ENCODE measurements at places on chromosomes 2 and 18.
A peak's percentile ranks its signal among the peaks of the same experiment; 100 is the strongest.

DNA sequence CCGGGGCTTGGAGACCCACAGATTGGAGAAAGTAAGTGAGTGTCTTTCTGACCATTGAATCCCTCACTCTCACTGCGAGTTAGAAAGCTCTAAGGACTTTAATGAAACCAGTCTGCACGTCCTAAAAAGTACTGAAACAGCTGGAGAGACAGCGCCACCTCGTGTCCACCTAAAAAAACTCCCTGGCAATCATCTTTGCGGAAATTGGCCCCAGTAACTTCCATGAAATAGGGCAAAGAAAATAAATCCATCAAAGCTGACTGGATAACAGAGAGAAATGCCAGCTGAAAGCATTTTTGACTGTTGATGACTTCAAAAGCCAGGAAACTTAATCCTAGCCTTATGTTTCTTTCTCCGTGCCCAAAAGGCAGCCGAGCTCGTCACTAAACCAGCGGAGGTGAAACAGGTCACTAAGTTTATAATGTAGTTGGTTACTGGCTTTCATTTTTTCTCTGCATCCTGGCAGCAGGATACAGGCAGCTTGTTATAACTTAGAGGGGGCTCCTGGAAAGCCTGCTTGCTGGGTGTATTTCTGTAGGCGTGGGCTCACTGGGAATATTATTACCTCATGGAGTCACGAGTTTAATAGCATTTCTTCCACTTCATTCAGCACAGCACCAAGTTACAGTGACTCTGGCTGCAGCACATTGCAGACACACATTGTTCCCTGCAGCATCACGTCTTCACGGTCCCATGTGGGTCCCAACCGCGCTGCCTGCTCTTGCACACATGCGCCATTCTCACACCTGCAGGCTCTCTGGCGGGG is 266.5 kb downstream of the HRH4 start:
- DNase-seq: peak; percentile 52

- no peak for DNase-seq
These were observed 1748.4 kb upstream of the CELF4 start for GRCh38 chr18:39313992-39314391.

GRCh38 chr2:55425431-55425831 is 5.8 kb upstream of the CCDC88A start:
- DNase-seq: no peak

- no peak for DNase-seq
These were observed 171.6 kb downstream of the SH3RF3 start for GRCh38 chr2:109300582-109300981.

GRCh38 chr2:136233298-136233697 is 115.3 kb upstream of the CXCR4 start:
- no peak for DNase-seq

DNA sequence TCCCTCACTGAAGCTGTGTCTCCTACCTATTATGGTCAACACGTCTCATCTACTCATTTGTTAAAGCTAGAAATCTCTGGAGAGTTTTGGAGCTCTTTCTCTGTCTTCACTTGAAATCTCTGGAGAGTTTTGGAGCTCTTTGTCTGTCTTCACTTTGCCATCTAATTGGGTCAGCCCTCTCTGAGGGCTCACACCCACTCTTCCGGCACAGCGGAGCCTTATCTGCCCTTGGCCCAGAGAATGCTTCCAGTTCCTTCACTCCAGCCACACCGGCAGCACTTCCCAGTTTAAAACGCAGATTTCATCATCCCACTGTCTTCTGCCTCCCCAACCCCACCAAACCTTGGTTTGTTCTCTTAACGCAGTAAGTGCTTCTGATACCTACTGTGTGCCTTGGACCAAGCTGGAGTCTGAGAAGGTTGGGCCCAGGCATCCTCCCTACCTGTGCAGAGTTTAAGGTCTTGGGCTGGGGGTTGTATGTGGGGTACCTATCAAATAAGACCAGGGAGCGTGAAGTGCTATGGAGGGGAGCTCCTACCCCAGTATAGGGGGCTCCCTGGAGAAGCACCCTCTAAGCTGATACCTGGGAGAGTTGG is 5.0 kb downstream of the HPCAL1 start:
- no peak for DNase-seq

- DNase-seq: no peak
These were observed 11.0 kb downstream of the IL18R1 start for GRCh38 chr2:102366406-102367112.

- DNase-seq: no peak
These were observed 12.0 kb downstream of the CATIP start for GRCh38 chr2:218368621-218369153.

DNA sequence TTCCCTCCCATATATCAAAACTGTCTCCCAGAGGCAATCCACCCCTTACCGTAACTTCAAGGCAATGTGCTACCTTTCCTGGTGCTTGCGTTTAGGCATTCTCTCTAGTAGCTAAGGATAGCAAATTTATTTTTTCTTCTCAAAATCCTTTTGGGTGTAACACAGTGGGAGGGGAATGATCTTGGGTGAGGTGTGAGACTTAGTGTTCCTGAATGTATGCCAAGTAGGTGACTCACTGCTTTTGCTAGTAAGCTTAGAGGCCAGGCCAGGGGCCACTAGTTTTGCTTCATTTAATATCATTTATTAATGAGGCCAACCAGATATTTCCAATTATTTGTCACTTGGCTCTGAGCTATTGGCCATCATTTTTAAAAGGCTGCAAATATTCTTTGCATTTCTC is 135.5 kb downstream of the NAPG start:
- DNase-seq: no peak

DNA sequence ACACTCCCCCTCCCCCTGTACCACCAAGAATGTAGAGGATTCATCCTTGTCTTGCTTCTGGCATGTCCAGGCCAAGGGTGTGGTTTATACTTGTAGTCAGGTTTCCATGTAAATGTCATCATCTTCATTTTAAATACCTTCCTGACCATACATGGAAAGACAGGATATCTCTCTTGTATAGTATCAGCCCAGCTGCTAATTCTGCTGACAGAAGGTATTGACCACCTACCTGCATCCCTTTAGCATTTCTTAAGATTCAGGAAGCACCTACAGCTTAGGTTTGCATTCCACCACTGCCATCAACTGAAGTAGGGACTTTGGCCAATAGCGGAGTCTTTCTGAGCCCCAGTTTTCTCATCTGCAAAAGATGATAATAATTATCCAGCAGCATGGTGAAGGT is 22.9 kb upstream of the FSHR start:
- DNase-seq: no peak

GRCh38 chr2:235951982-235952381 is 216.2 kb downstream of the GBX2 start:
- no peak for DNase-seq

DNA sequence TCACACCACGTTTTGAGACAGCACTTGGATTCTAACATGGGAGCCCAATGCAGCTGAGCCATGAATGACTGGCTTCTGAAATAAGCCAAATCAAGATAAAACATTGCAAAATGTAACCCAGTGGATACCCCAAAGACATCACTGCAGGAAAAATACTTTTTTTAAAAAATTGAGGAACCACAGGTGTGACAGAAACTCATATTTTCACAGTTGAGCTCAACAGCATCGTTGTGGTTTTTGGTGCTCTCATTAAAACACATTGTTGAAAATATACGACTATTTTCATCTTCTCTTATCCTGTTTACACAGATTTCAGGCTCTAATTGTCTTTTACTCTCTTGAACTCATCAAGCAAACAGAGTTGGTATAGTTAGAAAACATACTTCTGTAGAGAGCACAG is 429.3 kb upstream of the VRK2 start:
- no peak for DNase-seq

GRCh38 chr18:305003-305501 is 37.2 kb upstream of the THOC1 start:
- DNase-seq: no peak

GRCh38 chr2:55888936-55889335 is 34.6 kb downstream of the EFEMP1 start:
- no peak for DNase-seq

DNA sequence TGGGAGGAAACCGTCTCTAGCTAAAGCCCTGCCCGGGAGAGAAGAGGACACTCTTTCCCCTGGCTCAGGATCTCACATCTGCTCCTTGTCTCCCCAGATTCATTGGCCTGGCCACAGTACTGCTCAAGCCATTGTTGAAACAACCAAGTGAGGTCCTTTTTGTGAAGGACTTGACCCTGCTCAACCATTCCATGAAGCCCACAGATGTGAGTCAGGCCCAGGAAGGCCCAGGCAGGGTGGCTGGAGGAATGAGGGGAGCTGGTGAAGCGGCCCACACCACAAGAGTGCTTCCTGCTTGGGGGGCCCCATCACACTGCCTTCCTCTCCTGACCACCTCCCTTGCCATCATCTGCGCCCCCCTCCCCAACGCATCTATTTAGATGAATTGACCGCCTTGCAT is 5.1 kb downstream of the FER1L5 start:
- DNase-seq: no peak

DNA sequence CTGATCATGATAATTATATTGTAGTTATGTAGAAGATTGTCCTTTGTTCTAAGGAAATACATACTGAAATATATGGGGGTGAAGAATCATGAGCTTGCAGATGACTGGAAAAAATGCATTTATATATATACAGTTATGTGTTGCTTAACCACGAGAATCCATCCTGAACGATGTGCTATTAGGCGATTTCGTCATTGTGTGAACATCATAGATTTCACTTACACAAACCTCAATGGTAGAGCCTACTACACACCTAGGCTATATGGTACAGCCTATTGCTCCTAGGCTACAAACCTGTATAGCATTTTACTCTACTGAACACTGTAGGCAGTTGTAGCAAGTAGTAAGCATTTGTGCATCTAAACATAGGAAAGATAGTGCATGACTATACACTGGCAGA is 2.6 kb upstream of the ACAA2 start:
- DNase-seq: no peak

DNA sequence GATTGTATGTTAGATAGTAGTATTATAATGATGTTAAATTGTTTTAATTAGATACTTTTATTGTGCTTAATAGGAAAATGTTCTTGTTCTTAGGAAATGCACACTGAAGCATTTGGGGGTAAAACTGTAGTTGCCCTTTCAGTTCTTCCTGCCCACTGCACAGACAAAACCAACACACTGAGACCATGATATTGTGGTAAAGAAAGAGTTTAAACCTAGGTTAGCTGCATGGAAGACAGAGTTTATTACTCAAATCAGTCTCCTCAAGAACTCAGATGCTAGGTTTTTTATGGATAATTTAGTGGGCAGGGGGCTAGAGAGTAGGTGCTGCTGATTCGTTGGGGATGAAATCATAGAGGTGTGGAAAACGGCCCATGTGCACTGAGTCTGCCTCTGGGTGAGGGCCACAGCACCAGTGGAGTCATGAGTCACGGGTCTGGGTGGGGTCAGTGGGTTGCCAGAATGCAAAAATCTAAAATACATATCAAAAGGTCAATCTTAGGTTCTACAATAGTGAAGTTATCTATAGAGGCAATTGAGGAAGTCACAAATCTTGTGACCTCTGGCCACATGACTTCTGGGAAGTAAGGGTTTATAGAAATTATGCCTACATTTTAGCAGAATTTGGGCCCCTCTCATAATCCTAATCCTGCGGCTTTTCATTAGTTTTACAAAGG is 283.4 kb upstream of the FBXO11 start:
- DNase-seq: no peak

DNA sequence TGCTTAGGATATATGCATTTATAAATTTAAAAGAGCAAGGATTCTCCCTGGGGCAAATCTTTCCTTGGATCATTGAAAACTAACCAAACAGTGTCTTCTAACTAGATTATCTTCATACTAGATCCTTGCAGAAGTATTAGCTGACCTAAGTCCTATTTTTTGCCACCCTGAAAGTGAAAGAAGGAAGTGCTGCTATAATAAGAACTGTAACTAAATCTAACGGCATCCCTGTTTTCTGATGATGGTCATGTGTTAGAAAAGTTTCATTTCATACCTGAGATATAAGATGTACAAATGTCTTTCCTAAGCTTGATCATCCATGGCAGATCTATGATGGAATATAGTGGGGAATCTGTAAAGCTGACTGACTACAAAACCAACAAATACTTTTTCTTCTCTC is 102.7 kb downstream of the MAP2 start:
- DNase-seq: no peak

DNA sequence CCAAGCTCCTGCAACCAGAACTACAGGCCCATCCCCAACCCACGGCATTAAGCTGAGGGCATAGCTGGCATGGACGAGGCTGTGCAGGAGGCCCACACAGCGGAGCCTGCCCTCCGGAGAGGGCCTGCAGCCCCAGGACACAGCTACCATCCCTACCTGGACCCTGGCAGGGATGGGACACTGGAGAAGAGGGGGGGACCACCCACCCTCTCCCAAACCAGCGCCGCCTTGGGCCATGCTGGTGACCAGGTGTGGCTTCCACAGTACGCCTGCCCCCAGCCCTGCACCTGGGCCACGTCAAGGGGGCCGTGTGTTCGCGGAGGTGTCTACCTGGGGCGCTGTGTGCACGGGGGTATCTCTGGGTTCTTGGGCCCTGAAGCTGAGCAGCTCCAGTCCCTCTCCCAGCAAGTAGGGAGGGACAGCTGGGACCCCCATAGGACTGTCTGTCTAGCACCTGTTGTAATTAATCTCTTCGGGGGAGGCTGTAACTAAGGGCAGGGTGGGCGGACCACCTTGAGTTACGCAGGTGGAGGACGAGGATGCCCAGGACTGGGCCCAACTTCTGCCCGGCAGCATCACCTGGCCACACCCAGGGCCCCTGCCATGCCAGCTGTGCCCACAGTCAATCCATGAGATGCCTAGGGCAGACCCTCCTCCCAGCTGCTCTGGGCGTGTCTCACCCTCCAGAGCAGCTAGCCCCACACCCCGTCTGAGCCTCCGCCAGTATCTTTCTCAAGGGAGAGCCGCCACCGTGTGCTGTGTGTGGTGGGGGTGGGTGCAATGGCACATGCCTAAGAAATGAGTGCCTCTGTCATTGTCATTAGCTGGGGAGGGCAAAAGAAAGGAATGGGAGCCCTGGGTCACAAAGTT is 18.3 kb downstream of the HS6ST1 start:
- no peak for DNase-seq

GRCh38 chr2:129732630-129733026 is 246.8 kb upstream of the RAB6C start:
- no peak for DNase-seq

GRCh38 chr2:1995987-1996386 is 251.7 kb upstream of the PXDN start:
- peak; percentile 87 for DNase-seq

GRCh38 chr2:113070606-113070975 is 2.8 kb downstream of the IL1F10 start:
- DNase-seq: no peak

DNA sequence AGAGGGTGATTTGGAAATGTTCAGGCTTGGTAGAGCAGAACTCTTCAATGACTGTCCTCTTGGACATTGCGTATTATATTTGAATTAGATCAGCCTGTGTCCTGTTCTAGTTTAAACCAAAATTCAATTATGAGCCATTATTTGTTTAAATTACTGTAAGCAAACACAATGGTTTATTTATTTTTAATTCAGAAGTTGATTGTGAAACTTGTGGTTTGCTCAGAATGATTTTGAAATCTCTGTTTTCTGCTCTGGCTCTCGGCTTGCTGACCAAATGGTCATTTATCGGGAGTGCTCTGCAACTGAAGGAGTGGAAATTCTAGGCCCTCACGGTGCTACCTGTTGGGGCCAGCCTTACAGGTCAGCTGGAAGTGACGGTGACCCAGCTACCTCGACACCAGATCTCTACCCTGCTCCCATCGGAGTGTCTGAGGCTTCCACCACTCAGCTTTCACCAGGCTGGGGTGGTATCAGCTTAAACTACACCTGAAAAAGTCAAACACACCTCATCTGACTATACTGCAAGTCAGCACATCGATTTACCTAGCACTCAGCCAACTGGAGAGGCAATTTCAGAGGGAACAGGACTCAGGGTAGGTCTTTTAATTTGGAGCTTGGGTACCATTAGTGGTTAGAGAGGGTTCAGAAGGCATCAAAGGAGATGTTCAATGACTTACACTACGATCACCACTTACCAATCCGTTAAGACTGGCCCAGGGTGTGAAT is 36.8 kb upstream of the GPD2 start:
- no peak for DNase-seq
